Stimulated activated CD4-positive, alpha-beta T cell treated with anti-CD3 and anti-CD28 coated beads, TNF-alpha, amount 100 ng/mL, for 24 hours (primary cell): ENCODE measurements at places on chromosomes 5 and 9.
A peak's percentile ranks its signal among the peaks of the same experiment; 100 is the strongest.

DNA sequence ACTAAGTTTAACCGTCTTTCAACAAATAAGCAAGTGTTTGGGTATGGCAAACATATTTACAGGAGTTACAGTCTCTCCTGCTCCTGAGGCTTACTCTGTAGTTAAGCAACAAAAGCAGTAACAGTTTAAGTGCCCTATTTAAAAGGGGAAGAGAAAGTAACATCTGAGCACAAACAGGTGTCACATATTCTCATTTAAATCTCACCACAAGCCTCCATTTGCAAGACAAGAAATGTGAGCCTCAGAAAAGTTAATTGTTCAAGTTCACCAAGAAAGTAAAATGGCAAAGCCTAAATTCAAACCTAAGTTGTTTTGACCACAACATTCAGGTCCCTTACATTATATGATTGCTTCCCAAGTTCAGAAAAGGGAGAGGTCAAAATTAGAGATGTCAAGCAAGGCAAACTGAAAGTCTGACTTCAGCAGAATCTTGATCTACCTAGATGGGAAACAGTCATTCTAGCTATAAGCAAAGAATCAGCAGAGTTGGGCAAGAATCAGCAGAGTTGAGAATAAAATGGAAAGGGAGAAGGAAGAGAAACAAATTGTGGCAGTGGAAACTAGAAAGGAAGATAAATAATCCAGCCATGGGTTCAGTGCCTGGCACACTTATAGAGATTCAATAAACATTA, 93.4 kb downstream of the STRBP start:
- DNase-seq, result no peak

DNA sequence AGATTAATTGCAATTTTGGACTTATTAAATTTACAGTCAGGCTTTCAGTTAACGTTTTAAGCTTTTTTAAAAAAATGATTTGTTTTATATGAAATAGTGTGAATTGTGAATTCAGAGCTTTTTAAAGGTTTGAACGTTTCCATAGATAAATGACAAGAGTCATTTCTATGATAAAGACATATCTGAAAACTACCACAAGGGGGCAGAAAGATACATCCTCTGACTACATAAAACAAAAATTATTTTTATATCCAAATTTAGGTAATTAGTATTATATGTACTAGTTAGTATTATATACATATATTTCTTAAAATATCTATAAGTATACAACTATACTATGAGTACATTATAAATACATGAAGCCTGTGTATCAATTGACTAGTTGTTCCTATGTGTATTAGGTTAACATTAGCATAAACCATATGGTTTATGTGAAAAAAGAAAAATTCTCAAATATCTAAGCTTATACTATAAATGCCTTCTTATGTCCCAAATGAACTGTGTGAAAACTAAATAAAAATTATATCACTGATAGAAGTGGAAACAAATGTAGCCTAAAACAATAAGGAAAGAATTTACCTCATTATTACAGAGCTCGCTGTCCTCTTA, 155.2 kb downstream of the MEF2C start:
- no peak for DNase-seq

- no peak for DNase-seq
These were observed 213.6 kb downstream of the GDNF start for GRCh38 chr5:37626266-37626665.

DNA sequence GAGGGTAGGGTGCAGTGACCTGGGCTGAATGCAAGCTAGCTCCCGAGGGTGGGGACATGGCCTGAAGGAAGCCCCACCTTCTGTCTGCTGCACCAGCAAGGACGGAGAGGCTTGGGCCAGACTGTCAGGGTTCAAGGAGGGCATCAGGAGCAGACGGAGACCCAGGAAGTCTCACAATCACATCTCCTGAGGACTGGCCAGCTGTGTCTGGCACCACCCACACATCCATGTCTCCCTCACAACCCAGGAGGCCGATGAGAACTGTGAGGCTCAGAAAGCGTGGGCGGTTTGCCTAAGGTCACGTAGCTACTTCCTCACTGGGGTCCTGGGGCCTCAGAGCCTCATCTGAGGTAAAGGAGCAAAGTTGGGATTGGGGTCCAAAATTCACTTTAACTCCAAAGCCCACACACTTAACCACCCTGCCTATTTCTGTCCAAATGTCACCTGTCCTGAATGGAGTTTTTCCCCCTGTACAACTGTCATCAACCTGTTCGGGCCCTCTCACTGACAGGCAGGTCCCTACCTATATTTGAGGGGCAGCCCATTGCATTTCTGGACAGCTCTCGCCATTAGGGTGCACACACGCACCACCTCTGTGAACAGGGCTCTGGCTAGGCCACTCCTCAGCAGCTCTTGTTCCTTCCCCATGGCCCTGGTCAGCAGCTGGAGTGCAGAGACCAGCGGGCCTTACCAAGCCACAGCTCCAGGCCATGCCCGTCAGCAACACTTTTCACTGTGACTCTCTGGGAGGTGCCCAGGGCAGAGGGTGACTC, 3.4 kb downstream of the IL13 start:
- no peak for DNase-seq

- no peak for DNase-seq
These were observed 23.3 kb upstream of the MEGF9 start for GRCh38 chr9:120737416-120738165.

DNA sequence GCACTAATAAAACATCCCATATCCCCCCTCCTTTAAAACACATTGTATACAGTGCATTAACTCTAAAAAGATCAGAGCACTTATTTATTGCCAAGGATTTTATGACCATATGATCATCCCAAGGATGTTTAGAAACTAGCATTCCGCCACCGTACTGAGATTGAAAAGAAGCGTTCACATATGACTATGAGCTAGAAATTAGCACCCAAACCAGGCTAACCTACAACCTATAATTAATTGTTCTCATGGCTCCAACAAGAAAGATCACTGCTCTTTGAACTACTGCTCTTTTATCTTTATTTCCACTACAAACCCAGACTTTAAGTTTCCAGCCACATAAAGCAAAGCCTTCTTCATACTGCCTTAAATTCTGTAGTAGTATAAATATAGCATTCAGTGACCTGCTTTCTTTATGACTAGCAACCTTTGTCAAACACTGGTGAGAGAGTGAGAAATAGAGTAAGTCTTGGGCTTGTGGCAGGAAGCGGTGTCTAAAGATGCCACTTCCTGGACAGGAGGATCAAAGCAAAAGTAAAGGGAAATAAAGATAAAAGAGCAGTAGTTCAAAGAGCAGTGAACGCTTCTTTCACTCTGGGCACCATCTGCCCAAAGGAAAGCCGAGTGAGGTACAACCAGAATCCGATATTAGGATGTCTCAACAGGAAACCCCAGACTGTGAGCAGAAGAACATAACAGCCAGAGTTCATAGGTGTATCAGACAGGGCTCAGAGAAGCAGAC, 151.1 kb upstream of the ERCC6L2 start:
- peak; percentile 16 for DNase-seq

DNA sequence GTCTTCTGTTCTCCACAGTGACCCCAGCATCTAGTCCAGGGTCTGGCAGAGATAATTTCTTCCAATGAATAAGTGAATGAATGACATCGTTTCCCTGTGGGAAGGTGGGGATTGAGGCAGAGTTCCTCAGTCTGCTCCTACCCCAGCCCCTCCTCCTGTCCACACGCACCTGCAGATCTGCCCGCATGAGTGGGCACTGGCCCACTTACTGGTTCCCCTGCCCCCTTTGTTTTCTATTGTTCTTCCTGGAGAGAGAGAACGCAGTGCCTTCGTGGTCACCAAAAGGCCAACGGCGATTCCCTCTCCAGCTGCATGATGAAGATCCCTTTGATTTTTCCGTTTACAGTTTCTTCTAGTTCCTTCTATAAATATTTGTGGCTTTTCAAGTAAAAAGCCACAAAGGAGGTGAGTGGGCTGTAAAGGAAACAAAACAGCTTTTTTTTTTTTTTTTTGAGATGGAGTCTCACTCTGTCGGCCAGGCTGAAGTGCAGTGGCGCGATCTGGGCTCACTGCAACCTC, 5.8 kb upstream of the FPGS start:
- no peak for DNase-seq

DNA sequence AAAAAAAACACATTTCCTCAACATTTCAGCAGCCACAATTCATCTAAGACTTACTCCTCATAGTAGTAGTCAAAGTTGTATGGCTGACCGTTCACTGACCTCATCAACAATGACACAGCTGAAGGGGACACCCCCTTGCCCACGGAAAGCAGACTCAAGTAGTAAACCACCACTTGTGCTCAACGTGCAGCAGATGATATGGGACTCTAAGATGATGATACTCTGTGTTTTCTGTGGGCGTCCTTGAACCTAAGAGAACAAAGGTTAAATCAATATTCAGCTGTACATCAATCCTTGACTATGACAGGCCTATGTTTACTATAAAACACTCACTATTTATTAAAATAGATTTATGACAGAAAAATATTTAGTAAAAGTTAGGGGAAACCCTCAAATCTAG, 71.6 kb downstream of the SETX start:
- DNase-seq, result no peak

GRCh38 chr5:128116445-128116844, 32.9 kb downstream of the SLC12A2 start:
- DNase-seq, result no peak

GRCh38 chr9:110755179-110755578, 86.6 kb downstream of the MUSK start:
- no peak for DNase-seq

DNA sequence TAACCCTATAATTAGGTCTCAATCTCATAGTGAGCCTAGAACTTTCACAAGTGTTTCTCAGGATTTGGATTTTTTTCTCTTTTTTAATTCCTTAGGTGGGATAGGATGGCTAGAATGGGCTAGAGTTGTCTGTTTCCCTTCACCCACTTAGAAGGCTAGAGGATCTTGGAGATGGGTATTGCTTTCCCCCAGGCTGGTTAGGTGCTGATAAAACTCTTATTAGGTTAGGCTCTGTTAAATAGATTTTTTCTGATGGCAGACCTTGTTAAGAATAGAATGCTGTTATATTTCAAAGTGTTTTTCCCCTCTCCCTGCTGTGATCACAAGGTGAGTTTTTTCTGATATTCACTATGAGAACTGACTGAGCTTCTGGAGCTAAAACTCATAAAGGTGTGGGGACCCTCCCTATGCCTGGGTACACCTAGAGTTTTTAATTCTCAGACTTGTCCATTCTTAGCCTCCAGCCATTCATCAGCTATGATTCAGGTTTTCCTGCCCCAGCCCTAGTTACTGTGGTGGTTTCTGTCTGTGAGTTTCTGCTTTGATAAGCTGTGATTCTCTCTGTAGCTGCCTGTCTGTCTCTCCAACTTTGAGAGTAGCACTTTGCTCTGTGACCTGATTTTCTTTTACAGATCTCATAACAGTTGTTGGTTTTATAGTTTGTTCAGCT, 132.4 kb downstream of the HACD4 start:
- DNase-seq, result no peak

DNA sequence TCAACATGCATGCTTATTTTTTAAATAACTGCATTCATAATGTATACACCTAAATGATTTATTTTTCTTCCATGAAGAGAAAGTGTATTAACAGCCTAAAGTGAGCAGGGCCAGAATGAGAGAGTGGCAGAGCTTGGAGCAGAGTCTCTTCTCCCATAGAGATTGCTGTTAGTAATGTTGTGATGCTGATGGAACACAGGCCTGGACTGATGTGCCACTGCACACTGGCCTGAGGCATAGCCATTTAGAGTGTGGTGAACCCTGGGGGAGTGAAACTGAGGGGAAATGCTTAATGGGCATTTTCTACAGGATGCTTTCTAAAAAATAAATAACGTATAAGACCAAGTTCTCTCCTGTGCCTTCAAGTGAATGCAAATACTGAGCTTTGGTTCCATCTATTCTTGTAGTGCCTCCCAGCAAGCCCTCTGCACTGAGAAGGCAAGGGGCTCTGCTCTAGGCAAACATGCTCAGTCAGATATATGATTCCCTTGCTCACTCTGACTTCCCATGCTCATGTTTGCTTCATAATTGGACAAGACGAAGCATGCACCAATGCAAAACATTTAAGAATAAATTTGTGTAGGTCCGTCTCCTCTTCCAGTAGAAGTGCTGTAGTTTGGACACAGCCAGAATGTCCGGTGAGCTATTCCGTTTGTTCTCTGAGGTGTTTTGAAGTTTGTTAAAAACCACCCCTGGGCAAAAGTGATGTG, 185.7 kb downstream of the PBX3 start:
- no peak for DNase-seq

- no peak for DNase-seq
These were observed 29.6 kb downstream of the C9orf57 start for GRCh38 chr9:72030767-72031166.

DNA sequence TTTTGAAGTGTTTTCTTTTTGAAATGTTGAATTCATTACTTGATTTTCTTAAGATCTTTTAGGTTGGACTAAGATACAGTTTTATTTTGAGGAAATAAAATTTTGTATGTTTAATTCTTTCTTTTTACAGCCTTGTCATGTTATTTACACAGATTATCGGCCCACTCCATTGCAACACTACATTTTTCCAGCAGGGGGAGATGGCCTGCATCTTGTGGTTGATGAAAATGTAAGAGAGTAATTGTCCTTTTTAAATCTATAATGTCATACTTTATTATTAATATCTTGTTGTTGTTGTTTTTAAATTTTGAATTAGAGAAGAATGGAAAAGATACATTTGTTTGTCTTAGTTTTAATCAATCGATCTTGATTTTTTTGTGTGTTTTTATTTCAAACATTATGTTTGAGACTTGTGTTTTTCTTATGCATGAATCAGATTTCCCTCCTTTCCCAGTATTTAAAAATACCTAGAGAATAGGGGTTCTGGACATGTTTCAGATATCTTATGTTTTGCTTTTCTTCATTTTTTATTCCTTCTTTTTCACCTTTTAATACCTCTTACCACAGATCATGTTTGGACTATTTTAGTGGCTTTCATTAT, 36.7 kb downstream of the MTREX start:
- peak; percentile 49 for DNase-seq

DNA sequence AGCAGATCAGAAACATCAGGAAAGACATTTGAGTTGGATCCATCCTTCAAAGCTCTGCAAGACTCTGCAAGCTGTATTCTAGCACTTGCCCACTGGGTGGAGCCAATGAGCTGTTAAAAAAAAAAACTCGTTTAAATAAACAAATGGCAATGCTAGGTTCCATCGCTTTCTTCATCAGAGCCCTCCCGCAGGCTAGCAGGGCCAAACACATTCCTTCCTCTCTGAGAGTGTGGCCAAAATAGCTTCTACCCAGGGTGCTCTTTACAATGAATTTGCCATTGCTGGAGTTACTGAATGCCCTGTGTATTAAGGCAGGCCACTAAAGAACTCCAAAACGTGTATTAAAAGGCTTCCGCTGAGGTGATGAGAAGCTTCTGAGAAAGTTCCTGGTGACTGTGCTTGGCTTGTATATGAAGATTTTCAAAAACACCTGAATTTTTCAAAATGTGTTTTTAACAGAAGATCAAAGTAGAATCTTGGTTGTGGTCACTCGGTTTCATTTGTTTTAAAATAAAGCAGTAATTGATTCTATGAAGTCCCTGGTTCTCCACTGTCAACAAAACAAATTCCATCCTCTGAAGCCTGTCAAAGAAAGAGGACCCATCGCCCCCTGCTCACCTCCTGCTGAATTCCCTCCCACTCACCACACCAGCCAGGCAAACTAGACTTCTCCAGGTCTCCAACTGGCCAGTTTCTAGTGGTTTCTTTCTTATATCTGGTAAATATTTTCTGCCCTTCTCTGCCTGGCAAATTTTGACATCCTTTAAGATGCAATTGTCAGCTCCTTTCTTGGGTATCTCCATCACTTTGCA, 36.5 kb upstream of the EQTN start:
- peak; percentile 15 for DNase-seq
